ENCODE measurements at places on chromosomes 6 and 20. TPM values are rescaled to one million over a fixed set of nuclear protein-coding genes. Genes with fewer than 3 reads are reported as not detected.

Gene TBCC
- 50.0 TPM for total RNA-seq

Gene SPEF1
- not detected for total RNA-seq

DNA sequence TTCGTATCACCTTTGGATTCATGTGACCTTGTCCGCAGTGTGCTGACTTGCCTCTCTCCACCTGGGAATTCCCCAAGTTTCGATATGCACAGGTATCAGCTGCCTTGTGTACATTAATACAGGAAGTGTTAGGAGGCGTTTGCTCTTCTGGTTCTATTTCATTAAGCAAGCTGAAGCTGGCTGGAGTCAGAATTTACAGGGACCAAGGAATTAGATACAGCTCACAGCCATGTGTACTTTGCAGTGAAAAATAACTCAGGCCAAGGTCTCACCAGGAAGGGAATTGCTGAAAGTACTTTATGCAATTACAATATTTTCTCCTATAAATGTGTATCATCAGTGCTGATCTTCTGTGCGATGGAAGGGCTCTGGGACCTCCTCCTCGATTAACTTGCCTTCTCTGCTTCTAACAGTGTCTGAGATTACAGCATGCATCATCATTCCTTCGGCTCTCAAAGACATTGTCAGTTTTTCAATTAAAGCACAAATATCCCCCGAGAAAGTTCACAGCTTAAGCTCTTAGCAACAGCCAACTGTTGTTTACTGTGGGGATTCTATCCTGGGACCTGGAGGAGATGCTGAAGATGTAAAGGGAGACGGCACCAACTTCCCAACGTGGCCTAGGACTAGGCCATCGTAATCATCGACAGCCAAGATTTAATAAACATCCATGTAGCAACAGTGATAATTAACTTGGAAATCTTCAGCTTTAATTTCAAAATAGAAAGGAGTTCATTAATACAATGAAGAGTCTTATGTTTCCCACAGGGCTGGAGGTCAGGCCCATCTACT, 13.8 kb upstream of the TIAM2 start:
- DNase-seq, result no peak

Gene ATF6B
- 19.9 TPM for total RNA-seq

Gene BTN3A1
- total RNA-seq, result 19.6 TPM
